ENCODE measurements at places on chromosomes 3 and 15. TPM values are rescaled to one million over a fixed set of nuclear protein-coding genes. Genes with fewer than 3 reads are reported as not detected.

- DNase-seq: no peak
- peaks cover 19% of the 10 kb centered on the region for H3K27me3 ChIP-seq
- H3K4me3 ChIP-seq: no peak overlapping the region
These were observed 100.2 kb upstream of the CFAP20DC start for GRCh38 chr3:59150039-59150438.

CCRL2 gene
- 3.4 TPM for total RNA-seq

GRCh38 chr3:41338276-41338675 lies 139.0 kb downstream of the CTNNB1 start:
- no peaks in the 10 kb centered on the region for H3K36me3 ChIP-seq
- peaks cover 2% of the 10 kb centered on the region for H3K4me1 ChIP-seq
- DNase-seq: no peak
- no peaks in the 10 kb centered on the region for H3K27me3 ChIP-seq
- no peak overlapping the region for H3K27ac ChIP-seq

C3orf18 gene
- 17.1 TPM for total RNA-seq

DNA sequence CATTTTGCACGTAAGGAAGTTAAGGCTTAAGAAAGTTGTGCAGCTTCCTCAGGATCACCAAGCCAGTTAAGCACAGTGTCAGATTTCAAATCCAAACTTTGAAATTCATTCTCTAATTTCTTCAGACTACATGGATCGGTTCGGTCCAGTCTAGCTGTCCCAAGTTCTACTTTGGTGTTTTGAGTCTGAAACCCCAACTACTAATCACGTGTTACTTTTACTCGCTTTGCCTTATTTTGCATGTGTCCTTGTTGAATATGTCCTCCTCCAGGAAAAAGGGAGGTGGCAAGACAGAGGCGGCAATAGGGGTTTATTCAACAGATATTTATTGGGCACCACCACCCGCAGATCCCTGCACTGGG lies 522 bp upstream of the GXYLT2 start:
- H3K27ac ChIP-seq: no peak overlapping the region
- peaks cover 23% of the 10 kb centered on the region for H3K4me1 ChIP-seq
- H3K27me3 ChIP-seq: peaks cover 82% of the 10 kb centered on the region
- peaks cover 3% of the 10 kb centered on the region for H3K36me3 ChIP-seq
- no peak for DNase-seq

DNA sequence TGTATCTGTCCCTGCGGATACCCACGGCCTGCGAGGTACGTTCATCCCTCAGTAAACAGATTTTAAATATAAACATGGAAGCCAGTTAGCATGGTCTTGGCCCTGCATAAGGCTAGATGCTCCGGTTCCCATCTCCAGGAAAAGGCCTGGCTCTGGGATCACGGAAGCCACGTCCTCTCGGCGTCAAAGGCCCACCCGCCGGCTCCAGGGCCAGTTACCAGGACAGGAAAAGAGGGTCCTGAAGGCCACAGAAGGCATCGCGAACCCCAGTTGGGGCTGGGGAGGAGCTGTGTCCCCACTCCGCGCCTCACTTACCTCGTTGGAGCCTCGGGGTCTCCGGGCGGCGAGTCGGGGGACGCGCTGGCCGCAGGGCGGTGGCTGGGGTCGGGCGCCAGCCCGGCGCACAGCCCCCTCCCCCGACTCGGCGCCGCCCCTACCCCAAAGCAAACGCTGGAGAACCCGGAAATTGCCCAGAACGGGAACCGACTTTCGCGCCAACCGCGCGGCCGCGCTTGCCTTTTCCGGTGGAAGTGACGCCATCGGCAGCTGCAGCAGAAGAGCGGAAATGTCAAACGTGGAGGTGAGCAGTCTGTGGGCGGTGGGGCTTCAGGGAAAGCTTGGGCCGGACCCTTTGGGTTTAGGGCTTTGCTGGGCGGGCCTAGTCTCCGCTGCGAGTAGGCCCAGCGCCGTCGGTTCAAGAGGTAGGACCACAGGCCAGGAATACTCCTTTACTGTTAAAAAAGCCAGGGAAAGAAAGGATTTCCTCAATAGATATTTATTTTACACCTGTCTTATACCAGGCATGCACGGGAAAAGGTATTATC lies at the start of gene TOPBP1:
Gene TOPBP1 (minus strand): TSS at position 488 of the 824 bp plus-strand sequence. CDS start 814 bp downstream, outside the sequence.
- H3K4me3 ChIP-seq: peak within 1 kb of the TSS; percentile 98
- H3K27me3 ChIP-seq: no peaks in the 10 kb centered on the region
- peaks cover 30% of the 10 kb centered on the region for H3K4me1 ChIP-seq
- peaks cover 30% of the 10 kb centered on the region for H3K36me3 ChIP-seq
- H3K27ac ChIP-seq: peak within 1 kb of the TSS; percentile 99

GRCh38 chr3:13011573-13012220 lies 61.5 kb downstream of the IQSEC1 start:
- peak; percentile 83 for DNase-seq
- H3K27me3 ChIP-seq: no peaks in the 10 kb centered on the region

ZNF80 gene
- total RNA-seq: 1.3 TPM

DNA sequence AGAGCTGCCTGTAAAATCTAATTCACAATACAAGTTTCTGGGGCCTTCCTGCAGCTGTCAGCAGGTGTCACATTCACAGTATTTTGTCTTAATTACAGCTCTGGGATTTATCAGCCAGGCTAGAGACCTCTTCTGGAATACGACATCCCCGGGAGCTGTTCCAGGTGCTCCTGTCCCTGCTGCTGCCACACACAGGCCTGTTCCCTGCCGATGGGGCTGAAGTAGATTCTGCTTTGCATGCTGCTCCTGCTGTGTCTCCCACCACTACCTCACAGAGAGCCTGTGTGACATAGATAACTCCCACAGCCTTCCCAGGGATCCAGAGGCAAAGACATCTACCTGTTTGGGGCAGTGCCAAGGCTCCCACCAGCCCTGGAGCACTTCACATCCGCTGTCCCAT lies 20.4 kb downstream of the COLQ start:
- DNase-seq: no peak
- H3K27me3 ChIP-seq: no peaks in the 10 kb centered on the region
- no peak overlapping the region for H3K4me3 ChIP-seq

CCR8 gene
- not detected for total RNA-seq

C3orf52 gene
- total RNA-seq: 4.5 TPM

CFAP20DC gene
- 2.4 TPM for total RNA-seq

GRCh38 chr15:84598993-84599392 lies 1.8 kb upstream of the ZSCAN2 start:
- peak; percentile 37 for DNase-seq
- H3K27me3 ChIP-seq: no peaks in the 10 kb centered on the region
- H3K27ac ChIP-seq: no peak overlapping the region
- peaks cover 48% of the 10 kb centered on the region for H3K4me1 ChIP-seq
- no peak overlapping the region for H3K4me3 ChIP-seq

DNA sequence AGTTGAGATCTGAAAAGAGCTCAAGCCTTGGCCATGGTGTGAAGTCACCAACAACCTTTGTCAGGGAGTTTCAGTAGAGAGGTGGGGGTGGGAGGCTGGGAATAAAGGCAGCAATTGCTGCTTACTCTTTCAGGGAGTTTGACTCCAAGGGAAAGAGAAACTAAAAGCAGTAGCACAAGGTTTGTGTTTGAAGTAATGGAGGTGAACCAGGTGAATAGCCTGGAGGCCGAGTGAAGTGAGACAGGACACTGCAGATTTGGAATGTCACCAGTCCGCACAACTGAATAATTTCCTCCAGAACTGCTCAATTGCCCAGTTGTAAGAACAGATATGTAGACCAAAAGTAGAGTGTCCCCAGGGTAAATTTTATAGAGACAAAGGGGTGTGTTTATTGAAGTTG lies 44.1 kb downstream of the CD86 start:
- no peak for DNase-seq
- no peaks in the 10 kb centered on the region for H3K36me3 ChIP-seq
- H3K27me3 ChIP-seq: no peaks in the 10 kb centered on the region
- no peak overlapping the region for H3K4me3 ChIP-seq
- peaks cover 31% of the 10 kb centered on the region for H3K4me1 ChIP-seq
- H3K27ac ChIP-seq: no peak overlapping the region

LRRC31 gene
- total RNA-seq: not detected

GRCh38 chr3:54713455-54713854 lies 214.4 kb downstream of the LRTM1 start:
- DNase-seq: no peak
- no peak overlapping the region for H3K4me3 ChIP-seq
- H3K4me1 ChIP-seq: no peaks in the 10 kb centered on the region

NR2E3 gene
- total RNA-seq: not detected

- H3K27me3 ChIP-seq: peaks cover 65% of the 10 kb centered on the region
- H3K36me3 ChIP-seq: no peaks in the 10 kb centered on the region
- no peak overlapping the region for H3K4me3 ChIP-seq
These were observed 3.2 kb downstream of the EPHB3 start for GRCh38 chr3:184564685-184565385.

GRCh38 chr3:148763156-148763680 lies 64.4 kb upstream of the CPB1 start:
- H3K27ac ChIP-seq: no peak overlapping the region
- no peak for DNase-seq
- no peak overlapping the region for H3K4me3 ChIP-seq
- H3K27me3 ChIP-seq: no peaks in the 10 kb centered on the region
- no peaks in the 10 kb centered on the region for H3K36me3 ChIP-seq
- H3K4me1 ChIP-seq: no peaks in the 10 kb centered on the region

CASR gene
- total RNA-seq: not detected

DNA sequence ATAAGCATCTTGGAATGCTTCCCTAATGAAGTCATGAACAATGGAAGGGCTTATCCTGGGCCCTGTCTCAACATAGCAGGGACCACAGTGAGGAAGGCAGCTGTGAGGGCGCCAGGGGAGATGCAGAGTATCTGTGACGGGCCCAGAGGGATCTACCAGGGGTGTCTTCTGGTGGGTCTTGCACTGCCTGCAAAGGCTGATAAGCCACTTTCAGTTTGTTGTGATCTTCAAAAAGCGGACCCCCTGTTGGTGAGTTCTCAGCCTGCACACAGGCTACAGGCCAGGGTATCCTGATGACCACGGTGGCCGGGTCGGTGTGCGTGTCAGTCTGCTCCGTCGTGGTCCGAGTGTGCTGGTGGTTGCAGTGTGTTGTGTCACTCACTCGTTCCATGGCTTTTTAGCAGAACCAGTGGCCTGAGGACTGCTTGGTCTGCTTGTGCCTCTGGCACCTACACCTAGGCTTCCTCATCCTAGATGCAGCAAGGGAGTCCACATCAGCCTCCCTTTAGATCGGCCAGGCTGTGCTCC lies 46.8 kb downstream of the CHDH start:
- no peak for DNase-seq
- H3K4me1 ChIP-seq: no peaks in the 10 kb centered on the region
- no peaks in the 10 kb centered on the region for H3K36me3 ChIP-seq

SENP8 gene
- 2.0 TPM for total RNA-seq

DNA sequence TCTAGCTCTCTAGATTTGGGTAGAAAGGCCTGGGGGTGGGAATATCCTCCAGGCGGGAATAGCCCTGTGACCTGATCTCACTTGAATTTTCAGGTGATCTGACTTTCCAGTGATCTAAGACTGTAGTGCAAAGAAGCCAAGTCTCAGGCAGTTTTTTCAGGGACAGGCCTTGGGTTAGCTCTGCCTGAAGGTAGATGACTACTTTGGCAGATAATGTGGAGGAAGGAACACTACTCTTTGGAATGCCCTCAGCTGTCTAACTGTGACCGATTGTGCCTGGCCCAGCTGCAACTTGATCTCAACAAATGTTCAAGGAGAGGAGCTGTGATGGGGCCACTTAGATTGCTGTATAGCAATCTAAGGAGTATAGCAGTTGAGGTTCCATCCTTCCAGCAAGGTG lies 193.7 kb downstream of the TCF12 start:
- no peak for DNase-seq
- H3K4me1 ChIP-seq: peaks cover 26% of the 10 kb centered on the region
- peaks cover 9% of the 10 kb centered on the region for H3K36me3 ChIP-seq
- no peak overlapping the region for H3K4me3 ChIP-seq
- H3K27me3 ChIP-seq: no peaks in the 10 kb centered on the region

GRCh38 chr3:141764986-141765385 lies 1.8 kb downstream of the GRK7 start:
- H3K27ac ChIP-seq: no peak overlapping the region
- DNase-seq: no peak
- peaks cover 4% of the 10 kb centered on the region for H3K4me1 ChIP-seq
- peaks cover 4% of the 10 kb centered on the region for H3K36me3 ChIP-seq
- H3K4me3 ChIP-seq: no peak overlapping the region
- no peaks in the 10 kb centered on the region for H3K27me3 ChIP-seq
